Activated CD4-positive, alpha-beta T cell treated with anti-CD3 and anti-CD28 coated beads, Interleukin-2, amount 50 U/mL, for 16 hours (primary cell): ENCODE measurements at places on chromosomes 13 and 19.

GRCh38 chr13:28685892-28686291 lies 27.0 kb downstream of the POMP start:
- DNase-seq = no peak

DNA sequence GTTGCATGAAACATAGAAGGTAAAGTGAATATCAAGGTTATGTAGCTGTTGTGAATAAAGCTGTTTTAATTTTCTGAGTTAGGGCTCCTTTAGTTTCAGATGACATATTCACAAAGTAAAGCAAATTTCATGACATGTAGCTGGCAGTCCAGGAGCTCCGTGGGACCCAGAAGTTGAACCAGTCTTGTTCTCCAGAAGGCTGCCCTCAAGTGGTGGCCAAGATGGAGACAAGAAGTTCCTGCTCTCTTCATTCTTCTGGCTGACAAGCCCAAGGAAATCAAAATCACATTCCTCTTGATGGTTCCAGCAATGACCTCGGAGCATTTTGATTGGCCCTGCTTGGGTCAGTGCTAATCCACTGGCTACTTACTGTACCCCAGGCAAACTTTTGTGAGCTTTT lies 128.7 kb downstream of the LIG4 start:
- no peak for DNase-seq

GRCh38 chr19:42850981-42851717 lies 28.4 kb downstream of the PSG1 start:
- no peak for DNase-seq

GRCh38 chr13:30736461-30737320 lies 1.3 kb downstream of the ALOX5AP start:
- DNase-seq = no peak

- no peak for DNase-seq
Observed at GRCh38 chr13:55815458-55816033, 1325.2 kb upstream of the PRR20A start.

GRCh38 chr19:8367327-8368001 lies 3.5 kb downstream of the ANGPTL4 start:
- DNase-seq = no peak
